ENCODE measurements at places on chromosomes 4 and X. TPM values are rescaled to one million over a fixed set of nuclear protein-coding genes. Genes with fewer than 3 reads are reported as not detected.

C4orf50 gene
- 0.32 TPM for total RNA-seq

MAGEA8 gene
- total RNA-seq = not detected

DNA sequence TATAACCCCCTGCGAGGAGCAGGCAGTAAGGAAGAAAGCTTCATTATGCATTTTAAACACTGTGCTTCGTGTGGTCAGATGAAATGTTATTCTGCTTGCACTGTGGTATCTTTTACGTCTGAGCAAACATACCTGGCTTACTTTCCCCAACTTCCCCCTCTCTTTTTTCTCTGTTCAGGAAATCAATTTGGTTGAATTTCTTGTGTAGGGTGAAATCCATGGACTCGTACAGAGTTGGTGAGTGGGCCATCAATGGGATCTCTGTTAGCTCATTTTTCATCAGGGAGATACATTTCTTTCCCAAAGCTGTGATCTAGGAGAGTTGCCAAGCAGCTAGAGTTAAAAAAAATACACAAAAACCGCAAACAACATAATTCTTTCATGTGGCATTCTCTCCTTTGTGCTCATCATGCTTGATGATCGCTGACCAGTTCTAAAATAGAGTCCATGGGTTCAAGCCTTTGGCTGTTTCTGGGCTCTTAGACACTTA is 98.5 kb downstream of the FRAS1 start:
- no peaks in the 10 kb centered on the region for H3K36me3 ChIP-seq
- no peak overlapping the region for H3K27ac ChIP-seq
- DNase-seq = no peak
- no peak overlapping the region for H3K4me3 ChIP-seq

GRCh38 chr4:145812919-145813318 is 125.7 kb downstream of the ZNF827 start:
- H3K4me3 ChIP-seq = no peak overlapping the region
- H3K4me1 ChIP-seq = no peaks in the 10 kb centered on the region
- DNase-seq = no peak

DNA sequence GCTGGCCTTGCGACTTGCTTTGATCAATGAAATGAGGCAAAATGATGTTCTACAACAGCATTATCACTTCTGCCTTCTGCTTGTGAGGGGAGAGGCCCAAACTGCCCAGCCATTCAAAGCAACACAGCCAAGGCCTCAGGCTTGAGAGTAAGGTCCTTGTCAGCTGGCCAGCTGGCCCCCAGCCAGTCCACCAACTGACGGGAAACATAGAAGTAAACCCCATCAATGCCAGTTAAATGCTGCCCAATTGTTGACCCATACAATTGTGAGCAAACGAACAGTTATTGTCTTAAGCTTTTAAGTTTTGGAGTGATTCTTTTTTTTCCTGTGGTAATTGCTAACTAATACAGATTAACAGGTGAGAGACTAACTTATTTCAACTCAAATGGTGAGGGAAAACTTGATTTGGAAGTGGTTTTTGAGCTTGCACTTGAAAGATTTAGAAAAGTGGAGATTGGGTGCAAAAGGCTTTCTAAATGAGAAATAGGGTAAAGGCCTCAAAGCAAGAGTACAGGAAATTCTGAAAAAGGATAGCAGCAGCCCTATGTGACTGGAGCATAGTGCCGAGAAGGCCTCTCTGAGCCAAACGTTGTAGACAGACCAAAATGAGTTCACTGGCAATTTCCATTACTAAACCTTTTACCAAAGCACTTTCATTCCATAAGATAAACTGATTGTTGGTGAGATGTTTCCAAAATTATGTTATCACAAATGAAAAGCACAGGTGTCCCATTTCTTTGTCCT is 66.9 kb downstream of the ARHGEF38 start:
- no peaks in the 10 kb centered on the region for H3K27me3 ChIP-seq
- H3K4me1 ChIP-seq = no peaks in the 10 kb centered on the region
- H3K4me3 ChIP-seq = no peak overlapping the region
- H3K36me3 ChIP-seq = no peaks in the 10 kb centered on the region
- H3K27ac ChIP-seq = no peak overlapping the region
- no peak for DNase-seq

DNA sequence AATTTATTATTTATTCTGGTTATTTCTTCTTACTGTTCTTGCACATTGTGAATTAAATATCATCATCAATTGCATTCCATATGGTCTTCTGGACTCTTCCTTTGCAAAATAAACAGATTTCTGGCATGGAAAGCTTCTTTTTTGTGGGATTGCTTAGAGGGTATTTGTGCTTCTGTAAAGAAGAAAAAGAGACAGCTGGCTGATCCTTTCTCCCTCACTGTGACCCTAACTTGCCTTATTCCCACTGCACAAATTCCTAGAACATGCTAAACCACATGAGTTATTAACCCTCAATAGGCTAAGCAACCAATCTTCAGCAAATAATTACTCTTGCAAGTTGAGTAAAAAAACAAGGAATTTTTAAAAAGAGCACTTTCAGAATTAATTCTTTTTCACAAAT is 23.8 kb upstream of the LRCH2 start:
- no peaks in the 10 kb centered on the region for H3K36me3 ChIP-seq
- no peak for DNase-seq
- no peaks in the 10 kb centered on the region for H3K27me3 ChIP-seq
- H3K27ac ChIP-seq = no peak overlapping the region

GRCh38 chr4:184825141-184825895 is 450 bp downstream of the ACSL1 start:
- H3K36me3 ChIP-seq = no peaks in the 10 kb centered on the region
- no peak overlapping the region for H3K27ac ChIP-seq
- no peak for DNase-seq
- H3K4me1 ChIP-seq = peaks cover 3% of the 10 kb centered on the region

DNA sequence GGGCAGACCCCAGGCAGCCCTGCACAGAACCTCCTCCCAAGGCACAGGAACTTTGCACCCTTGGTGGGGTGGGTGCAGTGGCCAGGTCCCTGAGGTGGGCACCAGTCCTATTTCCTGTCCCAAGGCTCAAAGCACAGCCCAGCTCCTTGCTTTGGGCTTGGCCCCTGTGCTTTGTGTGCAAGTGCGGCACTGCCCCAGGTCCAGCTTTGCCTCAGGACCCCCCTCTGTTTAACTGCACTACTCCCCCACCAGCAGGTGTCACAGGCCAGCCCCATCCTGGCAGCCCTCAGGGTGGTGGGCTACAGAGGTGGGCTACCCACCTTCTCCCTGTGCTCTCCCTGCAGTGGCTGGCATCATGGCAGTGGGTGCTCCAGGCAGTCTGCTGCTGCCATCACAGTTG is 2469.0 kb downstream of the PCDH7 start:
- no peaks in the 10 kb centered on the region for H3K4me1 ChIP-seq
- H3K27me3 ChIP-seq = no peaks in the 10 kb centered on the region
- H3K27ac ChIP-seq = no peak overlapping the region
- no peak for DNase-seq
- H3K4me3 ChIP-seq = no peak overlapping the region
- no peaks in the 10 kb centered on the region for H3K36me3 ChIP-seq
